ENCODE measurements at places on chromosomes 2 and 18.

- DNase-seq: no peak
These were observed 198.8 kb upstream of the RGPD4 start for GRCh38 chr2:107627926-107628325.

DNA sequence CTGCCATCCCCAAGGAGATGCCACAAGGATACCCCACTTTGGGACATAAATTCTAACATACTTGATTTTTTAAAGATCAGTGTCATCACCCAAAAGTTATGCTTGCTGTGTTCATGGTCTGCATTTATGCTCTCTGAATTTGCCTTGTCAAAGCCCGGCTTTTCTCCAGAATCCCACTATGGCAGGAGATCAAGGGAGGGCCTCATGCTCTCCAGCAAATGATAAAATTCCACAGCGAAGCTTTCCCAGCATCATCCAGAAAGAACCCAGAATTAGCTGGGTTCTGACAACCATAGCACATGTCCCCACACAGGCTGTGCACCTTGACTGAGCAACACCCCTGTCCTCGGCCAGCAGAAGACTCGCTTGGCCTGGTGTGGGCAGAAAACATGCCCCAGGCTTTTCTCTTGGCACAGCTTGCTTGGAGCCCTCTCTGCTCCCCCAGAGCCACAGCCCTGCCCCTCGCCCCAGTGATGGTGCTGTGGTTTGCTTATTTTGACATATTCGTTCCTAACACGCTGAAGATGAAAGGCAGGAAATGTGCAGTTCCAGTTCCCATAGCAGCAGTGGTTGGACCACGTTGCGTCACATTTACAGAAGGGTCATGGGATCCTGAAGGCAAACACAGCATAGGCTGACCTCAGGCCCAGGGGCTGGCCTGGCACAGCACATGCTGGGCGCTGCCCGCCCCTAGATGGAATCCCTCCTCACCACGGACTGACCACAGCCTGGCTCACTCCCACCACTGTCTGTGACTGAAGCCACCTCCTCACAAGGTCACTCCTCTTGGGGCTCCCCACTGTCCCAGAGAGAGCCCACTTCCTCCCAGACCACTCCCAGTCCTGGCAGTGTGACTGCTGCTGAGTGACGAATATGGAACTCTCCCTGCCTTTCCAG lies 14.1 kb upstream of the CHRNA1 start:
- DNase-seq: peak; percentile 99

- DNase-seq: no peak
These were observed 170.3 kb upstream of the NXPH2 start for GRCh38 chr2:138950486-138950885.

- peak; percentile 44 for DNase-seq
These were observed at the start of gene CSRNP3 for GRCh38 chr2:165469417-165469816. Gene CSRNP3, plus strand, starts transcription at chr2:165469698. Its CDS starts 125,368 bp downstream, at chr2:165595066.

DNA sequence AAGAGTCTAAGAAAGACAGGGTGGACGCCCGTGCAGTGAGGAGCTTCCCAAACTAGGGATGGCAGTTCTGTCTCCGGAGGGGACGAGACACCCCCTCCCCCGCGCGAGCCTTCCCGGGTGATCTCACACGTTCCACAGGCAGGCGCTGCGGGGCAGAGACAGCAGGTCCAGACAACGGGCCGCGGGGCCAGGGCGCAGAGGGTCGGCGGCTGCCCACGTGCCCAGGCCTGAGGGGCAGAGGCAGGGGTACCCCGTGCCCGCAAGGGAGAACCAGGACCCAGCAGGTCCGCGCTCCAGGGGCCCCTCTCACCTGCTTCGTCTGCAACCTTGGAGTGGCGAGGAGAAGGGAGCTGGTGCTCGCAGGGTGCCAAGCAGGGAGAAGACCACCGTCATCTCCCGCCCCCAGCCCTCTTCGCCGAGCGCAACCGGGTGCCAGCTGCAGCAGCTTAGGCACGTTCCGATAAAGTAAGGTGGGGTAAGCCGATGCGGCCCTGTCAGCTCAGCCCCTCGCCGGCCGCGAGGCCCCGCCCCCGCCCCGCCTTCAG lies at the start of gene GPR155:
Gene GPR155, minus strand, starts transcription at position 467 of the 545 bp plus-strand sequence. CDS start 5,073 bp downstream, outside the sequence.
- DNase-seq: no peak

DNA sequence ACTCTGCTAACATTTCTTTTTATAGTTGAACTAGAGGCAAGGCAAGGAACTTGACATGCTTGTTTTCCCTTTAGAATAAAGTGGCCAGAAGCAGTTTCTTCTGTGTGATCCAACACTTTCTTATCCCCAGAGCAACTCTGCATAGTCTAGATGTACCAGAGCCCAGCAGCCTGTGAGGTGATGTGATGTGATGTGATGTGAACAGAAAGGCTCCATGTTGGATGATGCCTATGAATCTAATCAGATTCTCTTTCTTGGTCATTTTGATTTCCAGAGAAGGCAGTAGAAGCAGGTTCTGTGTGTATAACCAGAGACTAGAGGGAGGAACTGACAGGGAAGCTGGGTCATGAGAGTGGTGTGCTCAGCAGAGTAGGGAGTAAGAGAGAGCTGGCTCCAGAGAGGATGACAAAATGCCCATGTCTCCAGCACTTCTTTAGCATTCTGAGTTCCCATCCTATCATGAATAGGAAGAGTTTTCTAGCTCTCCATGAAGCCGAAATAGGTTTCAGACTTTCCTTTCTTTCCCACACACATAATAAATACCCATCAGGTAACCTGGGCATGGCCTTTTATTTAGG lies 31.0 kb upstream of the PTH2R start:
- no peak for DNase-seq

GRCh38 chr2:230658877-230659652 lies 53.6 kb upstream of the CAB39 start:
- DNase-seq: no peak

GRCh38 chr2:15178946-15179345 lies 382.2 kb downstream of the NBAS start:
- no peak for DNase-seq

DNA sequence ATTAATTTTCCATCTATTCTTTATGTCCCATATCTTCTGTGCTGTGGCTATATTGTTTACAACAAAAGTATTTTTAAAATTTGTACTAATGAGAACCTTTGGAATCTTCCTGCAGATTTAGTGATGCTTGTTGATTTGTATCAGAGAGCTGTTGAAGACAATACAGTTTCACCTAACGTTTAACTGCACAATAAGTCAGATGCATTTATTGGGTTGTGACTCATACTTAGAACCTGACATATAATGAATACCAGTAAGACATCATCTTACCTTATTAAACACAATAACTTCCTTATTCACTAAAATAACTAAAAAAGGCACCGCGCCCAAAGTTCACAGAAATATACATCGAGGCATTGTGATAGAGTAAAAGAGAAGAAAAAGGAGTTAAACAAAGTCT lies 43.8 kb upstream of the IL1R1 start:
- no peak for DNase-seq

DNA sequence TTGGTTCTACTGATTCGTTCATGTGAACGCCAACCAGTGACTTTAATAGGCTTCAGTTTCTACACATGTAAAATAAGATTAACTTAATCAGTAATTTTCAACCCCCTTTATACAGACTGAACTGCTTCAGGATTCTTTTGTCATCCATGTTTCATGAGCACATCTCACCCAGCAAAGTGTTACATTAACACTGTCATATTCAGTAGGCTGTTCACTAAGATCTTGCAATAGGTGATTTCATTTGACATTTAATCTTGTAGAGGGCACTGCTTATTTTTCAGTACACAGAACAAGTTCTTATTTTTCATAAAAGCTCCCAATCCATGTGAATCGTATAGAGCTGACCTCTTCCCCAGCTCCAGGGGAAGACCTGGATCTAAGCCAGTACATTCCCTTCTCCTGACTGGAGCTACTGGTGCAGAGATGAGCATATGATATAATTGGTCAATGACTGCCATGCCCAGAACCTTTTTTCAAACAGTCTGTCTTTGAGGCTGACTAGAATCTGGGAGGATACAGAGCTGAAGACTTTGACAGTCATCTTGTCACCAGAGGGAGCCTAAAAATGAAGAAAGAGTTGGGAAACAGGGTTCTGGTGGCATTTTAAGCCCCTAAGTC lies 72.2 kb upstream of the CHRNA1 start:
- peak; percentile 90 for DNase-seq

DNA sequence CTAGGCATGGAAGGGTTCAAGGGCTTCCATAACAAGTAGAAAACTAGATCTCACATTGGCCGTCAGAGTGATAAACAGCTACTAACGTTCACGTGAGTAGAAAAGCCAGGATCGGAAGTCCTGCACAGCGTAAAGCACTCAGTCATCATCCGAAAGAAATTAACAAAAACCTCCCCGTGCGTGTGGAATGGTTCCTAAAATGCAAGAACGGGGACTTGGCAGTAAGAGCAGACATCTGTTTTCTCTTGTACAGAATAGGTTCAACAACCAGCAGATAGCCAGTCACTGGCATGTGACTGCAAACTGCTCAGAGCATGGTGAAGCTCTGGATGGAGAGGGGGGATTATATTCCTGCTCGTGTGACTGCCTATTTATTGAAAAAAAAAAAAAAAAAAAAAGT lies 106.9 kb upstream of the ITGB6 start:
- peak; percentile 98 for DNase-seq

Measured in GM04504 (cell line).